ENCODE measurements at places on chromosomes 2 and 18. TPM values are rescaled to one million over a fixed set of nuclear protein-coding genes. Genes with fewer than 3 reads are reported as not detected.

- H3K36me3 ChIP-seq, result peaks cover 17% of the 10 kb centered on the region
- DNase-seq, result peak; percentile 59
- H3K27me3 ChIP-seq, result no peaks in the 10 kb centered on the region
- peaks cover 5% of the 10 kb centered on the region for H3K4me1 ChIP-seq
Observed at GRCh38 chr2:230160112-230160660, 59.6 kb downstream of the SP110 start.

DNA sequence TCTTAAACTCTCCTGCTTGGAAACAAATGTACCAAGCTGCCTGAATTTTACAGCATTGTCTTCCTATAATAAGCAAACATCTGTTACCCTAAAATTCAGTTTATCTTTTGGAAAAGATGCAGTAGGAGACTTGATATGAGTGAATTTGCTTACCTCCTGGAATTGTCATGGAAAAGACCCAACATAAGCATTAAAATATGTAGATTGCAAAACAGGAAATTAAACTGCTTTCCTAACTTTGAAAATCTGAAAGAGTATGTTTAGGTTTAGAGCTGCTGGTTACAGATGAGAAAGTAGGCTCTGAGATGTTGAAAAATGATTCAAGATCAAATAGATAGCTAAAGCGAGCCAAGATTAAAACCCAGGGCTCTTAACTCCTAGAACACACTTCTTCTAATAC is 316.5 kb downstream of the SOX11 start:
- no peak overlapping the region for H3K27ac ChIP-seq
- H3K27me3 ChIP-seq, result no peaks in the 10 kb centered on the region
- no peak overlapping the region for H3K4me3 ChIP-seq
- H3K4me1 ChIP-seq, result no peaks in the 10 kb centered on the region

- H3K4me1 ChIP-seq, result peaks cover 1% of the 10 kb centered on the region
- DNase-seq, result no peak
- no peaks in the 10 kb centered on the region for H3K36me3 ChIP-seq
- no peak overlapping the region for H3K4me3 ChIP-seq
- peaks cover 10% of the 10 kb centered on the region for H3K27me3 ChIP-seq
Observed at GRCh38 chr18:50806208-50806616, 13.6 kb downstream of the MRO start.

- H3K4me1 ChIP-seq, result no peaks in the 10 kb centered on the region
- H3K36me3 ChIP-seq, result no peaks in the 10 kb centered on the region
- no peak for DNase-seq
- H3K27ac ChIP-seq, result no peak overlapping the region
- H3K27me3 ChIP-seq, result peaks cover 2% of the 10 kb centered on the region
- no peak overlapping the region for H3K4me3 ChIP-seq
Observed at GRCh38 chr18:37460604-37461003, 105.0 kb downstream of the CELF4 start.

DNA sequence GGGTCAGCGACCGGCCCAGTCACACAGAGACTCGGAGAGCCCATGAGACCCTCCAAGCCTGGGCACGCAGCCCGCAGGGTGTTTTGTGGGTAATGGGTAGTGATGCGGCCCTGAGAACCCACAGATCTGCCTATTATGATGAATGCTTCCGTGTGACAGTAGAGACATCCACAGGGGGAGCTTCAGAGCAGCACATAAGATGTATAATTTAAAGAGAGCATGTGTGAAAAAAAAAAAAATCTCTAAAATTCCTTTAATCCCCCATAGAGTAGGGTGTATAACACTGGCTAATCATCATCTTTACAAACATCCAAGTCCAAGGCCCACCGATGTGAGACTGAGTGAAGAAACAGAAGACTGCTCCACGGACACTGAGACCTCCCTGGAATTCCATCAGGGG is 34.6 kb downstream of the BIN1 start:
- no peaks in the 10 kb centered on the region for H3K27me3 ChIP-seq
- peaks cover 34% of the 10 kb centered on the region for H3K36me3 ChIP-seq
- DNase-seq, result no peak
- H3K4me3 ChIP-seq, result no peak overlapping the region
- H3K4me1 ChIP-seq, result peaks cover 26% of the 10 kb centered on the region

- DNase-seq, result no peak
- H3K4me3 ChIP-seq, result no peak overlapping the region
- no peaks in the 10 kb centered on the region for H3K36me3 ChIP-seq
- no peak overlapping the region for H3K27ac ChIP-seq
- peaks cover 7% of the 10 kb centered on the region for H3K27me3 ChIP-seq
Observed at GRCh38 chr2:204538182-204539018, 6.9 kb upstream of the PARD3B start.

- H3K27me3 ChIP-seq, result no peaks in the 10 kb centered on the region
- no peak overlapping the region for H3K27ac ChIP-seq
- no peaks in the 10 kb centered on the region for H3K36me3 ChIP-seq
- H3K4me3 ChIP-seq, result no peak overlapping the region
Observed at GRCh38 chr2:150228936-150229335, 258.5 kb downstream of the RND3 start.

GRCh38 chr18:58513615-58514335 is 115.1 kb downstream of the ALPK2 start:
- no peak for DNase-seq
- peaks cover 7% of the 10 kb centered on the region for H3K27me3 ChIP-seq
- no peak overlapping the region for H3K4me3 ChIP-seq

DNA sequence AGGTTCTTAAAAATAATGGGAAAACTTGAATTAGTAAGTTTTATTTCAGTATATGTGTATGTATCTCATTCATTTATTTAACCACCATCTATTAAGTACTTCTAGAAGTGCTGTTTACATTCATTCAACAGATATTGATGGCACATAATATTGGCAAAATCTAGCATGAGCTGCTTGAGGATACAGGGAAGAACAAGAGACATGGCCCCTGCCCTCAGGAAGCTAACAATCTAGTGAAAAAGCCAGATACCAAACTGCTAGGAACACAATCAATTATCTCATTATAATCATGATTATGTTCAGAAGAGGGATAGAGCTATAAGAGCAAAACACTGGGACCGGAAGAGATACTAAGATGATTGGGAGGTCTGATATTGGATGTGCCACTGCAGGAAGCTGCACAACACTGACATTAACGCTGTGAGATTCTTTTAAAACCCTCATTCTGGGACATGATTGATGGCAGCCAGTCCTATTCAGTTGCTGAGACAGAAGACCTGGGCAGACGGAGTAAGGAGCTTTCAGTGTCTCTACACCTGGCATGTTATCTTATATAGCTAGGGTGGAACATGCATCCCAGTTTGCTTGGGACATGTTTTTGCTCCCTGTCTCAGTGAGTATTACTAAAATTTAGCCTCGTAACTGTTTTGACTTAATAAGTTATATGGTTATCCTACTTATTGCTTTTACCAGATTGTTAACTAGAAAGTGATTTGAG is 314.1 kb downstream of the STK39 start:
- H3K36me3 ChIP-seq, result no peaks in the 10 kb centered on the region
- peaks cover 9% of the 10 kb centered on the region for H3K27me3 ChIP-seq
- H3K4me3 ChIP-seq, result no peak overlapping the region
- no peak for DNase-seq

DNA sequence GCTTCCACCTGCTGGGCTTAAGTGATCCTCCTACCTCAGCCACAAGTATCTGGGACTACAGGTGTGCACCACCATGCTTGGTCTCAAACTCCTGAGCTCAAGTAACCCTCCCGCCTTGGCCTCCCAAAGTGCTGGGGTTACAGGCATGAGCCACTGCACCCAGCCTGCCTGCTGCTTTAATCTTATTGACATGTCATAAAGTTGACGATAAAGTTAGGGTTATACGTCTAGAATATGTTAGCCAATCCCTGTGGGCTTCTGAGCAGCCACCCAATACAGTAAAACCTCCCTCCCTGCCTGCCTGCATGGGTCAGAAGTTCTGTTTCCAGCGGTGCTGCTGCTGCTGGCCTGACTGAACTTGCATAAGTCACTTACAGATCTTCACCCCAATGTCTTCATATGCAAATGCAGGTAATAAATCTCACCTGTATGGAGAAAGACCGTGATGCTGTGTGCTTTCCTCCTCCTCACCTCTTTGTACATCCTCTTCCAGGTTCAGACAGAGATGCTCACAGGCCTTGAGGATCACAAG is 30.1 kb downstream of the TGIF1 start:
- H3K36me3 ChIP-seq, result no peaks in the 10 kb centered on the region
- DNase-seq, result no peak
- H3K27ac ChIP-seq, result no peak overlapping the region
- H3K4me3 ChIP-seq, result no peak overlapping the region
- peaks cover 4% of the 10 kb centered on the region for H3K27me3 ChIP-seq

DNA sequence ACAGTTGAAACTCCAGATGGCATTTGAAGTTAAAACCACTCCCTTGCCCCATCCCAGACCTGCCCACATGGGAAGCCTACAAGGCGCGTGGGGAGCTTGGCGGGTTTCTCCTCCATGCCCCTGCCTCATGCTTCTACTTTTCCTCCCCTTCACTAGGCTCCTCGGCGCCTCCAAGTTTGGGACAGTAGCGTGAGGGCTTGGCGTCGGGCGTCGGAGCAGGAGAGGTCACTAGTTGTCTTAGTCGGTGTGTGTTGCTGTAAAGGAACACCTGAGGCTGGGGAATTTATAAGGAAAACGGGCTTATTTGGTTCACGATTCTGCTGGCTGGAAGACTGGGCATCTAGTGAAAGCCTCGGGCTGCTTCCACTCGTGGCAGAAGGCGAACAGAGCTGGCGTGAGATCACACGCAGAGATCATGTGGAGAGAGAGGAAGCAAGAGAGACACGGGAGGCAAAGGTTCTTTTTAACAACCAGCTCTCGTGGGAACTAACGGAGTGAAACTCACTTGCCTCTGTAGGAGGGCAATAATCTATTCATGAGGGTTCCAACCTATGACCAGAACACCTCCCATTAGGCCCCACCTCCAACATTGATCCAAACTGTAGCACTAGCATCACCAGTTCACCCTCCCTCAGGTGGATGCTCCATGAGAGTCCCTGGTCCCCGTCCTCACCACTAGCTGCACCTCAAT is 25.3 kb downstream of the ITM2C start:
- no peaks in the 10 kb centered on the region for H3K36me3 ChIP-seq
- no peak overlapping the region for H3K4me3 ChIP-seq
- H3K4me1 ChIP-seq, result peaks cover 29% of the 10 kb centered on the region
- peaks cover 13% of the 10 kb centered on the region for H3K27me3 ChIP-seq
- no peak for DNase-seq

DNA sequence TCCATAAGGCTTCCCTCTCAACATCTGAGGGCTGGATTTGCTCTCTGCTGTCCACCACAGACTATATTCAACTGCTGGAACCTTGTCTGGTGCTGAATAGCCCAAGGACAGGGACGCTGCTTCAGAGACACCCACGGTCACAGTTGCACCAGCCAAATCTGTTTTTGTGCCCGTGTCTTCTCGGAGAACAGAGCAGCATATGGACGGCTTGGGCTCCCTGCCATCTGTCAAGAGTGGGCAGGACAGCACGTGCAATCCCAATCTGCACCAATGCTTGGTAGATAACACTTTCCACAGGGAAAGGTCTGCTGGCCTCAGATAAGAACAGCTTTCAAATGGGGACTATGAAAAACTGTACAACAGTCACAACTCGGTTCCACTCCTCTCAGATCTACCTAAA is 466.1 kb downstream of the TGIF1 start:
- no peak for DNase-seq
- no peak overlapping the region for H3K27ac ChIP-seq
- H3K36me3 ChIP-seq, result no peaks in the 10 kb centered on the region
- peaks cover 3% of the 10 kb centered on the region for H3K27me3 ChIP-seq

DNA sequence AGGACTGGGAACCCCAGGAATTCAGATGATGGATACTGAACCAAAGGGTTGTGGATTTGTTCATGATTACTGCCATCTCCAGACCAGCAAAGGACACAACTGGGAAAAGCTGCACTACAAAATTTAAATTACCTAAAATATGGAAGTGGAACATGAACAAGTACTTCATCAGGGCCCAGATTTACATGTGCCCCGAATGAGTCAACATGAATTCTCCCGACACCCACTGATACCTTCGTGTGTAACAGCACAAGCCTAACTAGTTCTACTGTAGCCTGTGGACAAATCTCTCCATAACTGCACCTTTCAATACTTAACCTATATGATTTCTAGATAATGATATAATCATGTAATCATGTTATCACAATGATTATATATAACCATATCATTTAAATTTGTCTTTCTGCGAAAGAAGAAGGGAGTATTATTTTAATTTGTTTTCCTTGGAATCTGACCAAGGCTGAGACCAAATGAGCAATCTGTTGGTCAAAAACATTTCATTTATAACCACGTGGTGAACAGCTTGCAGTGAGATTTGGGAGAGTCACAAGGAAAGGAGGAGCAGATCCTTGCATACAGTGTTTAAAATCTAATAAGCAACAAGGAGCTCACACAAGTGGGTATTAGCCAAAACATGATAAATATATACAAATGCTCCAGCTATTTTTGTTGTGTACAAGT is 70.5 kb downstream of the CACNB4 start:
- peaks cover 11% of the 10 kb centered on the region for H3K4me1 ChIP-seq
- H3K27ac ChIP-seq, result no peak overlapping the region
- no peak overlapping the region for H3K4me3 ChIP-seq
- peaks cover 9% of the 10 kb centered on the region for H3K27me3 ChIP-seq

GRCh38 chr2:86223140-86223926 is 24.1 kb downstream of the MRPL35 start:
- DNase-seq, result no peak
- H3K27me3 ChIP-seq, result no peaks in the 10 kb centered on the region
- no peak overlapping the region for H3K4me3 ChIP-seq
- no peaks in the 10 kb centered on the region for H3K36me3 ChIP-seq
- peaks cover 41% of the 10 kb centered on the region for H3K4me1 ChIP-seq

DNA sequence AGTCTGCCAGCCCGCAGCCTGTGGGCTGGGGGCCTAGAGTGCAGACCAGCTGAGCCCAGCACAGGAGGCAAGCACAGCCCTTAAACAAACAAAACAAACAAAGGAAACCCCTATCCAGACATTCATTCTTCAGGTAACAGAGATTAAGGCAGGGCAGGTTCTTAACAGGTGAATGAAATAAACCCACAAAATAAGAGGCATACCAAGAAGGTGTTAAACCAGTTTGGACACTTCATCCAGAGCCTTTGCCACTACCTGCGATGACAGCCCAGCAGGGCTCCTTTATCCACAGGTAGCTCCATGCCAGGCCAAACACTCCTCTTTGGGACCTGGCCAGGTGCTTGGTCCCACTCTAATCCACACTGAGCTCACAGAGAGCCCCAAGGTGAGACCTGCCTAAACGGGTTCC is 209.7 kb upstream of the SIX2 start:
- H3K27me3 ChIP-seq, result peaks cover 24% of the 10 kb centered on the region
- DNase-seq, result no peak
- H3K36me3 ChIP-seq, result no peaks in the 10 kb centered on the region
- no peaks in the 10 kb centered on the region for H3K4me1 ChIP-seq
- no peak overlapping the region for H3K27ac ChIP-seq

DNA sequence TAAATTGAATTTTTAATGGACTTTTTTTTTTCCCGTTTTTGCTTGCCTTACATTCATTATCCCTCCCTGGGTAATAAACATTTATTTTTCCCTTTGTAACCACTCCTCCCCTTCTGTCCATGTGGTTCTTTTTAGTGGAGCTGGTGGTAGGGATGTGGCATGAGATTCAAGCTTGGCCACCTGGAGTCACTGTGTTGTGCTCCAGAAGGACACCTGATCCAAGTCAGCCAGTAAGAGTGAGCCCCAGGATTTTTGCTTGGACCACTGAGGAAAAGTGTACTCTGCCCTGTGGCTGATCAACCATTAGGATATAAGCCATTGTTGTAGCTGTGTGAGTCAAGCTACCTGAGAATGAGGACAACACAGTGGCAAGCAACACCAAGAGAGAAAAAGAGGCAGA is 11.1 kb upstream of the ACTR3 start:
- H3K4me3 ChIP-seq, result no peak overlapping the region
- H3K27ac ChIP-seq, result peak overlapping the region; percentile 86
- H3K36me3 ChIP-seq, result peaks cover 46% of the 10 kb centered on the region
- DNase-seq, result no peak
- peaks cover 74% of the 10 kb centered on the region for H3K4me1 ChIP-seq

The CIB4 gene
- total RNA-seq, result not detected

The NETO1 gene
- not detected for total RNA-seq

The SULT6B1 gene
- not detected for total RNA-seq

The MEX3C gene
- total RNA-seq, result 49.6 TPM

The SRBD1 gene
- total RNA-seq, result 19.4 TPM

The CXCR1 gene
- total RNA-seq, result 0.99 TPM

The MC4R gene
- not detected for total RNA-seq

All from activated CD4-positive, alpha-beta T cell treated with anti-CD3 and anti-CD28 coated beads, Interleukin-2, amount 10 ng/mL, durations not matched to agents 7 days and 5 days (primary cell).